ENCODE measurements at places on chromosomes 1 and 21.

GRCh38 chr1:107000902-107001301 lies 55.6 kb upstream of the PRMT6 start:
- DNase-seq: no peak

DNA sequence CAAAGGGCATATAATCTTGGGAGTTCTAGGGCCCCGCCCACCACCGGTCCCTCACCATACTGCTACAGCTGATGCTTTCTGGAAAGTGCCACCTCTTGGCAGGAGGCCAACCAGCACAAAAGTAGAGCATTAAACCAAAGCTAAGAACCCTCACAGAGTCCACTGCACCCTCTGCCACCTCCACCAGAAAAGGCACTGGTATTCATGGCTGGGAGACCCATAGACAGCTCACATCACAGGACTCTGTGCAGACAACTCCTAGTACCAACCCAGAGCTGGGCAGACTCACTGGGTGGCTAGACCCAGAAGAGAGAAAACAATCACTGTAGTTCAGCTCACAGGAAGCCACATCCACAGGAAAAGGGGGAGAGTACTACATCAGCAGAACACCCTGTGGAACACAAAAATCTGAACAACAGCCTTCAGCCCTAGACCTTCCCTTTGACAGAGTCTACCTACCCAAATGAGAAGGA lies 10.8 kb downstream of the THEM4 start:
- peak; percentile 59 for DNase-seq

GRCh38 chr1:23084880-23085279 lies 65.6 kb downstream of the KDM1A start:
- DNase-seq: no peak

GRCh38 chr1:155166471-155167165 lies 6.5 kb downstream of the KRTCAP2 start:
- DNase-seq: no peak

DNA sequence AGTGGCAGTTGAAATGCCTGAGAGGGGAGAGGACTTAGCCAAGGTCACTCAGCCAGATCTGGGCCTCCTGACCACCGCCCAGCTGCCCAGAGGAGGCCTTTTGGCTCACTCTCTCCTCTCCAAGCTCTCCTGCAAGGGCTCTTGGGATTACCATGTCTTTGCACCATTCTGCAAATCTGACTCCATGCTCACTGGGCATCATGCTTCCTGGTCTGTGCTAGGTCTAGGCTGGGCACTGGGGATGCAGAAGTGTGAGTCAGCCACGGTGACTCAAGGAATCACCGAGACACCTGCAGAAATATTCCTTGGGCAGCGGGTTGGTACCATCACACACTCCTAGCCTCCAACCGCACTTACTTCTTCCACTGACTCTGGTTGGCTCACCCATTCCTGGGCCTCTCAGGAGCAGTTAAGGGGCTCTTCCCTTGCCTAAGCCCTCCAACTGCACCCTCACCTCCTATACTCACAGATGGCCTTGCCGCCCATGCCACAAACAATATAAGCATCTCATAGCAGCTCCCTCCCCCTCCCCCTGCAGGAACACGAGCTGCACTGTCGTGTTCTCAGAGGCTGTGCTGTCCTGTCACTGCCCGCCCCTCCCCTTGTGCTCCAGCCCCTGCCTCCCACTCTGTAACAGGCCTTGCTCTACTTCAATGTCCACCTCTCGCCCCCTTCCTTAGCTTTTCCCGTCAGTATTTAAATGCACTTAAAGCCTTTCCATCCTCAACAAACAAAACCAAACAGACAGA lies 34.8 kb downstream of the CDCP2 start:
- DNase-seq: no peak

DNA sequence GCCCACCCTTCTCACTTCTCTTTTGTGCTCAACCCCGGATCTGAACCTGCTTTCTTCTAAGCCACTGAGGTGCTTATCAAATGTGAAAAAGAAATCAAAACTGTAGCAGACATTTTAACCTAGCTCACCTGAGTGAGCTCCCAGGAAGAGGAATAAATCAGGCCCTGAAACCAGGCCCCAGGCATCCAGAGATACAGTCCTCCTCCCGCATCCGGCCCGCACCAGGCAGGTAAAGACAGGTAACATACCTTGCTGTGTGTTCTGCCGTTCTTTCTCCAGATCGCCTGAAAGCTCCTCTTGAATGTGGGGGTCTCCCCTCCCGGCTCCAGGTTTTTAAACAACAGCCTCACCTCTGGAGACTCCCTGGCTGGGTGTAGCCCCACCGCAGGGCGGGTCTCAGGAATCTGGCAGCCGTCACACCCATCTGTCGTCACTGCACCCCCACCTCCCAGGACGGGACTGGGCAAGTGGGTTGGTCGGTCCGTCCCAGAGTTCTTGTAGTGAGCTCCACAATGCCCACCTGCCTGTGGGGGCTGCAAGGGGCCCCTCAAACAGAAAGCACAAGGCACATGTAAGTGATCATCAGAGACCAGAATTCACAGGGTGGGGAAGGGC lies at the start of gene LAMB3:
TSS of gene LAMB3 (minus strand) at position 305 of the 615 bp plus-strand sequence. CDS start 1,481 bp downstream, outside the sequence.
- DNase-seq: no peak

- no peak for DNase-seq
These were observed 23.9 kb downstream of the GPR161 start for GRCh38 chr1:168112673-168113305.

- DNase-seq: no peak
These were observed 89.5 kb downstream of the OLFM3 start for GRCh38 chr1:101907264-101907663.

- DNase-seq: no peak
These were observed 6.6 kb upstream of the ADORA3 start for GRCh38 chr1:111509997-111510375.

DNA sequence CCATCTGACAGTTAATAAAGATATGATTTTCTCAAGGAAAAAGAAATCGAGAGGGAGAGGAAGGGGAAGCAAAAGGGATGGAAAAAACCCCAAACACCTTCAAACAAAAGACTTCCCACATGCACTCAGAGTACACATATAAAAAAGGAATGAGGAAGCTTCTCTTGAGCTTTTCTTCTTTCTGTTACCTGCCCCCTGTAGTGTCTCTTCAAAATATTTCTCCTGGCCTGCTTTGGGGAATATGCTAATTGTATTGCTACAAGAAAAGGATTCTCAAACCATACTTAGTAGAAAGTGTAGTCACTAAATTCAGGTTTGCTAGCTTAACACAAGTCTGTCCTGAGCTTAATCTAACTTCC lies 58.7 kb downstream of the KIF14 start:
- no peak for DNase-seq

Data from T-cell (primary cell).